ENCODE measurements at places on chromosomes 5 and 9.

DNA sequence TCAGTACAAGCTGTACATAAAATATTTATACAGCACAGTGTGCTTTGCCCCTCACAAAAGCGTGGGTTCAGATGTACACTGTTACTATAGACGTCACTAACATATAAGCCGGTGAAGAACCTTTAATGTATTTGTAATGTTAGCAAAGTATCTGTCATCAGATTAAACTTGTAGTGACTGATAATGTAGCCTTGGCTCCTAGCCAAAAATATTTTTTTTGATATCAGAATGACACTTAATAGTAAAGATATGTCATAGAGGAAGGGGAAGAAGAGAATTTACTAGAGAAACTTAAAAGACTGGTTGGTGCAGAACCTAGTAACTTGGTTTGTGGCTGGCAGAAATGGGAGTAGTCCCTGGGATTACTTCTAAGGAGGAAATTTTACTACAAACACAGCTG is 258.7 kb upstream of the DMRT1 start:
- DNase-seq, result no peak

DNA sequence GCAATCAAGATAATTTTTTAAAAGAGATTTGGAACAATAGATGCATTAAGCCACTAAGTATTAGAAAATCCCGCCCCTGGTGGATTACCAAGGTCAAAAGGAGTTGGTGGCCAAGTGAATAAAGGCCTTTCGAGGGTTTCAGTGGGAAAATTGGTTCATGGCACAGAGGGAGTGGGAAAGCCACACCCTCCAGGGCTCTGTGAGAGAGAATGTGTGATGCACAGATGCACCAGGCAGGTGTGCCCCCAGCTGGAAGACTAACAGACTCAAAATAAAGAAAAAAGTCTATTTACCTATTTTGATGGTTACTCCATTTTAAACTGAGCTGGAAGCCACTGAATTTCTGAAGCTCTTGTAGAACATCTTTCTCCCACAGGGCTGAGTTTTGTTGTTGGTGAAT is 278.0 kb downstream of the DRD1 start:
- no peak for DNase-seq

DNA sequence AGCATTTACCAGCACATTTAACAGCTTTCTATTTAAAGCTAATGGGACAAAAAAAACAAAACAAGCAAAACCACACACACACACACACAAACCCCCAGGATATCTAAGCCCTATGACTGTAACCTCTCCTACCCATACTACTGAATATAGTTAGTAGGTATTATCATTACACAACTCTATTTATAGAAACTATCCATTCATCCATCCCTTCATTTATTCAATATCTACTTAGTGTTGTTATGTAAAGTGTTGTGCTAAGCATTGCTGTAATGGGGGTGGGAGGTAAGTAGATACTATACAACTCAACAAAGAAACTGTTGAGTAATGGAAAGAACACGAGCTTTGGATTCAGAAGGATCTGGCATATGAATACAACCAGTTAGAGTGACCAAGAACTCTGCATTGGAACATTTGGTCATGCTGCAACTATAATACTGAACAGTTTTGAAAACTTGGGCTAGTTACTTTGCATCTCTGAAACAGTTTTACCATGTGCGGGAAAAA is 82.3 kb upstream of the ZNF608 start:
- DNase-seq, result no peak

GRCh38 chr5:535846-536698 is 11.8 kb upstream of the SLC9A3 start:
- DNase-seq, result no peak

GRCh38 chr5:164256351-164256750 is 750.9 kb downstream of the MAT2B start:
- DNase-seq, result no peak

DNA sequence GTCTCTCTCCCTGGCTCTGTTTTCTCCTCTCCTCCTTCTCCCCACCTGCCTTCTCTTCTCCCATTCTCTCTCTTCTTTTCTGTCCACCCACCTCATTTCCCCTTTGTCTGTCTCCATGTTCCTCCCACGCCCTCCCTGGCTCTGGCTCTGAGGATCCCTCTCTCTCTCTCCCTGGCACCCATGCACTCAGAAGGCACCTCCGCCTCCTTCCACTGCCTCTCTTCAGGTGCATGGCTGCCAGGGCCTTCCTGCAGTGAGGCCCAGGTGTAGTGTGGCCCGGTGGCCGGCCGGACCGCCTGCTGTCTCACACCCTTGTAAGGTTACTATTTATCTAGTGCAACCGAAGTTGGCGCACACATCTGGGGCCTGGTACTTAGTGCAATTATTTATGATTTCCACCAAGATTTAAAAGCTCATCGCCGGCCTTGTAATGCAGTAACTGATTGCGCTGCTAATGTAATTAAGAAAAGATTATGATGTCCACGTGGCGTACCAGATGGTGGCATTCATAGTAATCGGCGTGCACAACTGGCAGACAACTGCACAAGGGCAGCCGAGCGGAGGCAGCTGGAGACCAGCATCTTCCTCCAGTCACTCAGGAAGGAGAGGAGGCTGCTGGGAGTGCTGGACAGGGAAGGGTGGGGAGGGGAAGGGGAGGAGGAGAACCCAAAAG is 50.4 kb upstream of the MVB12B start:
- no peak for DNase-seq

DNA sequence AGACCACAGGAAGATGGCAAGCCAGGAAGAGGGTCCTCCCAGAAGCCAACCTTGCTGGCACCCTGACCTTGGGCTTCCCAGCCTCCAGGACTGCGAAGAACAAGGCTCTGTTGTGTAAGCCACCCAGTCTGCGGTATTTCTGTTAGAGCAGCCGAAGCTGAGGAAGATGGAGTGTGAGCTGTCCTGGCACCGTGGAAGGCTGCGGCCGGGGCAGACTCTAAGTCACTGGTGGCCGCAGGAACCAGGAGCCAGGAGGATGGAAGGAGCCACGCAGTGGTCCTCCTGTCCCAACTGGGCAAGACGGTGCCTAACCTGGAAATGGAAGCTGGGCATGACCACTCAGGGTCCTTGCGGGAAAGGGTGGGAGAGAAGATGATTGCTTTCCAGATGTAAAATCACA is 89.1 kb downstream of the ZNF354C start:
- no peak for DNase-seq

DNA sequence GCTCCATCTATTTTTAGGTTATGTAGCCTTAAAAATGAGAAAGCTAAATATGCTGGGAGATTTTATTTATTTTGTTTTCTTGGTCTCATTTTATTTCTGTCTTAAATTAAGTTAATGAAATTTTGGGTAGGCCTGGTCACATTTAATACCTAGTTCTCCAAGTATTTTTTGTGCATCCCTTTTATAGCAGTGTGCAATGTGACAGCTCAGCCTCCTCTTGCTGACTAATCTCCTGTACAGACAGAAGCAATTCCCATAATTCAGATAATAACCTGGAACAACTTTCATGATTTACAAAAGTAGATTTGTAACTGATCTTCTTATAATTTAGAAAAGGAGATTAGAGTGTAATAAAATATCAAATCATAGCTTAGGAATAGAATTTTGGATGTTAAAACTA is 403.9 kb downstream of the ADGRV1 start:
- no peak for DNase-seq

Data from stimulated activated CD4-positive, alpha-beta T cell treated with anti-CD3 and anti-CD28 coated beads, TNF-alpha, amount 100 ng/mL, for 48 hours (primary cell).